NCI-H2081 treated with DMSO at 0.1 percent for 48 hours (cell line): ENCODE measurements at places on chromosomes 3 and 15.

DNA sequence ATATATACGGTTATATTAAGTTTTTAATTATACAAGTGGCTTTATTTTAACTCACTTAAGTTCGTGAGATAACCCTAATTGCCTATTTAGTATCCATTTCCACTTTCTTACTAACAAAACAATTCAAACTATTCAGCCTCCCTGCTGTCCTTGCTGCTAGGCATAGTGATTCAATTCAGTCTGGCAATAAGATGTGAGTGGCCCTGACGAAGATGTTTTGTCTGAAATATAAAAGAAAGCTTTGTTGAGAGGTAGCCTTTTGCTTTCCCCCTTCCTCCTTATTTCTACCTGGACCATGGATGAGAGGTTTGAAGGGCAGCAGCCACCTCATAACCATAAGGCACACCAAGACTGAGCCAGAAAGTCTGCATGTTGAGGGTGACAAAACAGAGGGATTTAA lies 89.3 kb upstream of the TRIM42 start:
- no peak for DNase-seq

GRCh38 chr3:120435621-120436020 lies 15.2 kb downstream of the FSTL1 start:
- DNase-seq, result no peak

- peak; percentile 28 for DNase-seq
These were observed 85.0 kb downstream of the RAB11A start for GRCh38 chr15:65954289-65954741.

- DNase-seq, result no peak
These were observed 93.4 kb upstream of the CTDSPL start for GRCh38 chr3:37768107-37768809.

DNA sequence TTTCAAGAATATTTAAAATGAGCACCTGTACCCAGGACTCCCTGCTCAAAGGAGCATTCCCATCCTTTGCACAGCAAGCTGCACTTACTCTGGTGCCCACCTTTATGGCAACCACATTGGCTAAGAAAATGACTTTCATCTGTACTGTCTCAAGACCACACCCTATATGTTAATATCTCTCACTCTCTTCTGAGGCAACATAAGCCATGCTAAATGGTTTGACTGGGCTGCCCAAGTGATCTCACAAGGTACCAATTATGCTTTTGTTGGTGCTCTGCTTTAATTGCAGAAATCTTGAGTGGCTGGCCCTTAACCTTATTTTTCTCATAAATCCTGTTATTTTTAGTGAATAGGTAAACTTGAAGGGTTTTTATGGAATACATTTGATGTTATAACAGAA lies 17.7 kb downstream of the RYK start:
- DNase-seq, result no peak
